NCI-H1105 (cell line): ENCODE measurements at places on chromosomes 16 and 17.

DNA sequence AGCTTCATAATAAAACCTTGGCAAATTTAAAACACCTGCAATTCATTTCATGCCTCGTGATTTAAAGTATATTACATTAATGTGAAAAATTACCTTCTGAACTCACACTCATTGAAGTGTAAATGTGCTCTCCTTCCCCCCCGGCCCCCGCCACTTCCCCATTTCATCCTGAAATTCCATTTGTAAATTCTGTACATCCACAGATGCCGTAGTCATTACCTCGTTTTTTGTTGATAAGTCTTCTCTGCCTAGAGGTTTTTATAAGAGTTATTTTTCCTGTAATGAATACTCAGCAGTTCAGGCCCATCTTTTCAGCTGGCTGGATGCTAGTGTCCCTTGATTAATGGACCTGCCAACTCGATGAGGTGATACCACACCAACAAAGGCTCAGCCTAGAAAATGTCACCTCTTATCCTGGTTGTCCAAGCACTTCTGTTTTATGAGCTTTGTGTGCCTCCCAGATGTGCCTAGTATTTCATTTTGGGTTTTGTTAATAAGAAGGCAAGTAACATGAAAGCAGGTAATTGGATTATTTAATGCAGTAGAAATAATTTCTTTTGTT, 64.8 kb upstream of the KIFC3 start:
- DNase-seq: peak; percentile 76

DNA sequence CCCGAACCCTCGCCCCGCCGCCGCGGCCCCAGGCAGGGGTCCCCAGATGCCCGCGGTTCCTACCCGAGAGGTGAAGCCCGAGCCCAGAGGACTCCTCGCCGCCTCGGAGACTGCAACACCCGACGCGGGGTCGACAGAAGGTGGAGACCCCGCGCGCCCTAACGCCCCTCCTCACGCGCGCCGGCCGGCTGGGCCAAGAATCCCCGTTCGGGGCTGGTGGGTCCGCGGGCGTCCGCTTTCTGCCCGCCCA, 515 bp downstream of the SUMO2 start:
- DNase-seq: no peak

DNA sequence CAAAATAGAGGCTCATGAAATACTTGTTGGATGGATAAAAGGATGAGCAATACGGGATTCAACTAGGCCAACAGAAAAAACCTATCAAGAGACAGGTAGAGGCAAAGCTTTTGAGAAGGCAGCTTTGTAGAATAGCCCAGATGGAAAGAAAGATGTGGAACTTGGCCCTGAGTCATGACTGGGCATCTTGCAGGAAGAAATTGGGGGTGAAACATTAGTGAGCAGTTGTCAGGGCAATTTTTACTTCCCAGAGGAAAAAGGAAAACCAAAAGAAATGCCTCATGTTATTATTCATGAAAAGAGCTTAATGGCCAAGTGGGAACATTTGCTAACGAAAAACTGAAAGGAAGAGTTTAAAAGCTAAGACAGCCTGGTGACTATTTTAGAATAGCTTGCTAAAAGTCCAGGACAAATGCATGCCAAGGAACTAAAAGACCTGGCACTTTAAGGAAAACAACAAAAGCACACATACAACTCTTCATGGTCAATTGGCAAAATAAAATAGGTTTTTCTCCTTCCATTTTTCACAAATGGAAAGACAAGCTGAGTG, 180.1 kb downstream of the HS3ST3A1 start:
- no peak for DNase-seq

DNA sequence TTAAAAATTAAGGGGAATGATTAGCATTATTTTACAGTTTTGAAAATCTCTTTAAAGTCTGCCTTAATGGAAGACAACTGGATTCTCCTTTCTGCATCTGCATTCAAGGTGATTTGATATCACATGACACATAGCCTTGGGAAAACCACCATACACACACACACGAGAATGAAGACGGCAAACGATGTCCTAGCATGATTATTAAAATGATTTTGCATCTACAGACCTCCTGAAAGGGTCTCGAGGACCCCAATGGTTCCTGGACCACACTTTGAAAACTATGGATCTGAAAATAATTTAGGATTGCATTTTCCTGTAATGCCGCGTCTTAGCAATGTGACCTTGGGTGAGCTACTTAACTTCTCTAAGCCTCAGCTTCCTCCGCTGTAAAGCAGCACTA, 11.8 kb upstream of the CHST4 start:
- DNase-seq: no peak

DNA sequence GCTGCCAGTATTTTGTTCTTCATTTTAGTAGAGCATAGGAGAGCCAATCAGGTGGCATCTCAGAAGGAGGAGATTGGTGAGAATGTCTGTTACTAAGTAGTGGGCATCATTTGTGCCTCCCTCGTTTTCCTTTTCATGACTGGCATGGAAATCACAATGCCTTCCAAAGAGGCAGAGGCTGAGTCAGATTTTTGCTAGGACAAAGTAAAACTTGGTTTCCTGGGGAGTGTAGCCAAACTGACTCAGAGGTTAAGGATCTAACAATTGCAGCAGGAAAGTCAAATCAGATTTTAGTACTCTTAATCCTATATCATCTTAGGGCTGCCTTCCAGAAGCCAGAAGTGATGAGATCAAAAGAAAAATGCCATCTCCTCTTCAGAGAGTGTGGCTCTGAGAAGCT, 138.7 kb downstream of the ANKFN1 start:
- DNase-seq: no peak

GRCh38 chr17:40321524-40321929, 12.5 kb downstream of the RARA start:
- no peak for DNase-seq

GRCh38 chr17:18158022-18158600, 25.5 kb upstream of the ALKBH5 start:
- DNase-seq: no peak

DNA sequence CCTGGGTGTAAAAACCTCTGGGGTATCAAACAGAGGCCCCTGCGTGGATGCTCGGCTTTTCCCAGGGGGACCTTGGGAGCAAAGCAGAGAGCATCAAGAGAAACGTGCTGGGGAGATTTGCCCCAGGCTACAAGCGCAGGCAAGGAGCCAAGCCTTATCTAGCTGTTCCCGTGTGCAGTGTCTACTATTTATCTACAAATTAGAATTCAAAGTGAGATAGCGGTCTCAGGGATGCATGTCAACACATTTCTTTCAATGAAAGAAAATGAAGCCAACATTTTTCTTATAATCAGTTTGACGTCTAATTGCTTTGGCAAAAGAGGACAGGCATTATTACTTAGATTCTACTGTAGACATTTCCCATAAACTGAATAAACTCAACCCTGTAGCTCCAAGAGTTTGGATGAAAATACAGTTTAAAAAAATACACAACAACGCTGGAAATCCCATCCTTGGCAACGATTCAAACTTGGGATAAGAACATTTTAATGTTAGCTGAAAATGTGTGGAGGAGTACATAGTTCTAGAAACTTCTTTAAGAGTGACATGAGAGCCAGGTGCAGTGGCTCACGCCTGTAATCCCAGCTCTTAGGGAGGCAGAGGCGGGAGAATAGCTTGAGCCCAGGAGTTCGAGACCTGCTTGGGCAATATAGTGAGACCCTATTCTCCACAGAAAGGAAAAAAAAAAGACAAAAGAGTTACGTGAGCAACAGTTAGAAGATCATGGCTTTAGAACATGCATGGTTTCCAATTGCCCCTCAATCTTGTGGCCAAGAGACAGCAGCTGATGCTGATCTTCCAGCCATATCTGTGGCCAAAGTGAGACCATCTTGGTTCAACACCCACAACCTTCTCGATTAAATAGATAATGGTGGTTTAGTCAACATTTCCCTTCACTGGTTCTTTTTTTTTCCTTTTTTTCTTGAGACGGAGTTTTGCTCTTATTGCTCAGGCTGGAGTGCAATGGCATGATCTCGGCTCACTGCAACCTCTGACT, 7.2 kb downstream of the SPNS3 start:
- peak; percentile 34 for DNase-seq

DNA sequence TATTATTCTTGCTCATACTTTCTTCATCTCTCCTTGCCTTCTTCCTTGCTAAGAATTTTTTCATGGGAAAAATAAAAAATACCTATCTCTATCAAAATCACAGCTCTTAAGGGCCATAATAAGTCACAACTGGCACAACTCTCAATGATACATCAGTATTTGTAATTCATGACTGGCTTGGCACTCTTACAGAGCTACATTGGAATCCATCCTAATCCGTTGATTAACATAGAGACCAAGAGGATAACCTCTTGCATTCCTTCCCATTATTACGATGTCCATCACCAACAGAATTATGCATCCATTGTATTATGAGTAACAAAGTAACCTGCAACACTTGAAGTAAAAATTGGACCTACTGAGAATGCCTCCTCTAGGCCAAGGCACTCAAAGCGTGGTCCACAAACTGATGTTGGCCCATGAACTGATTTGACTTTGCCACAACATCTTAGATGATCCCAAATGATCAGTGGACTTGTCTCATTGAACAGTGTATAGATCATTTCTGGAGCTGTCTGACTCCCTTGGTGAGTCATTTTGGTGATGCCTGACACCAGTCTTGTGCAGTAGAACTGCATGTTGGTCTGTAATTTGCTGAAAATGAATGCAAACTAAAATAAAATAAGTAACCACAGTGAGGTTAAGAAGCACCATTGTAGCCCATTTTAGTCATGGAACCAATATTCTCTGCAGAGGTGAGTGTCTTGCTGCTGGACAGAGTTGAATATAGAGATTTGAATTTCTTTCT, 163.2 kb downstream of the AXIN2 start:
- no peak for DNase-seq

DNA sequence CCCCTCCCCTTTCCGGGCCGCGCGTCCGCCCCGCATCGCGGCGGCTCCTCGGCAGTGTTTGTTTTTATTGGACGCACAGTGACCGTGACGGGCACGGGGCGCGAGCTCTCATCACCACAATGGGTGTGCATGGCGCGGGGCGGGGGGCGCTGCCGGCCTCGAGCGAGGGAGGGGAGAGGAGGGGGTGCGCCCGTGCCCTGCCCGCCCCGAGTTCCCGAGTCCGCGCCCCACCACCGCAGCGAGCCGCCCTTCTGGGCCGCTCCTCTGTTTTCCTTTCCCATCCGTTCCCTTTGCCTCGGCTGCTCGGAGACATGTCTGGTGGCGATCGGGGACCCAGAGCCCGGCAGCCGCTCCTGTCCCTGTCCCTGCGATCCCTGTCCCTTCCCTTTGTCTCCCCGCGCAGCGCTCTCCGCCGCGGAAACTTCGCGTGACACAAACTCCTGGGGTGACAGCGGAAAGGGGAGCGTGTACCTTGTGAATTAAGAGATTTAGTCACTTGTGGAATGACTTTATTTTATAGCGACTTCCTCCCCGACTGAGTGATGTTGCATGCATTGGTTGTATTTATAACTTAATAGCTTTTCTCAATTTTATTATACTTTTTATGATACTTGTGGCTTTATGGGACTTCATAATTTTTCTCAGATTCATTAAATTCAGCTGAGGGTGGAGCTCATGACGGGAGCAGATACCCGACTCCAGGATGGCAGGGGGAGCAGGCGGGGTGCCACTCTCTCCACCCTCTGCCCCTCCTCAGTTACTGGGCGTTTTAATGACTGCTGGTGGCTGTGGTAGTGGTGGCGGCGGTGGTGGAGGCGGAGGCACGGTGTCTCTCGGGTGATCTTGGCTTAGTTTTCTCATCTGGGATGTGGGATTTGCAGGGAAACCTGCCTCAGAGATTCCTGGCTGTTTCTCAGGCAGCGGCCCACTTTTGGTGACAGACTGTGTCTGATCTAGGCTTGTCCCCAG, 40.8 kb downstream of the MRM1 start:
- DNase-seq: no peak

GRCh38 chr17:59751955-59752413, 44.5 kb downstream of the VMP1 start:
- DNase-seq: no peak

GRCh38 chr17:63519116-63519881, 3.9 kb upstream of the KCNH6 start:
- no peak for DNase-seq
